ENCODE measurements at places on chromosomes 6 and 20.

DNA sequence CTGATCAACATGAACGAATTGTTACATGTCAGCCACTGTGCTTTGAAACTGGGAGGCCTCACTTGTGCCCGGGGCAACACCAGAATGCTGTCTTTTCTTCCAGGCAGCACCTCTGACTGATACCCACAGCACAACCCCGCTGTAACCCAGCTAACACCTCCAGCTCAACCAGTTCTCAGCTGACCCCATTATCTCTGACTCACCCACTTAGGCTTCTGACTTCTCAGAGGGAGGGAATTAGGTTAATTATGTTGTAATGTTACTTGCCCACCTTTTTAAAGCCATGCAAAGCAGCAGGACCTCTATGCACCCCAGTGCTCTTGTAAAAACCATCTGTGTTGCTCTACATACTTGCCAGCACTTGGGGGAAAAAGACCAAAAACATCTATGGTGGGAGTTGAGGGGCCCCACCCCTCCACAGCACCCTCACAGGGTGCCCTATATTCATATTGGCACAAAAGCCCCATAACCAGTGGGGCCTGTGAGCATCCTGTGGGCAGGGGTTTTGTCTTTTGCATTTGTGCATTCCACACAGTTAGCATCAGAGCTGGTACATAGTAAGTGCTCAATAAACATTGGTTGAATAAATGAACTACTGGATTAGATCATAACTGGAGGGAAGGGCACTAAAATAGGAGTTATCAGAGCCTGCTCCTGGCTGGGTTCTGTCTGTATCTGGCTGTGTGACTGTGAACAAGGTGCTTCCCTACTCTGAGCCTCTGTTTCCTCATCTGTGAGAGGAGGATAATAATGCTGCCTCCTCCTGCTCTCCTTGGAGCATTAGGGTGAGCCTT lies 22.3 kb downstream of the BNIP5 start:
- no peak for DNase-seq

- no peak for DNase-seq
These were observed 542.9 kb upstream of the IMPG1 start for GRCh38 chr6:76615395-76615794.

DNA sequence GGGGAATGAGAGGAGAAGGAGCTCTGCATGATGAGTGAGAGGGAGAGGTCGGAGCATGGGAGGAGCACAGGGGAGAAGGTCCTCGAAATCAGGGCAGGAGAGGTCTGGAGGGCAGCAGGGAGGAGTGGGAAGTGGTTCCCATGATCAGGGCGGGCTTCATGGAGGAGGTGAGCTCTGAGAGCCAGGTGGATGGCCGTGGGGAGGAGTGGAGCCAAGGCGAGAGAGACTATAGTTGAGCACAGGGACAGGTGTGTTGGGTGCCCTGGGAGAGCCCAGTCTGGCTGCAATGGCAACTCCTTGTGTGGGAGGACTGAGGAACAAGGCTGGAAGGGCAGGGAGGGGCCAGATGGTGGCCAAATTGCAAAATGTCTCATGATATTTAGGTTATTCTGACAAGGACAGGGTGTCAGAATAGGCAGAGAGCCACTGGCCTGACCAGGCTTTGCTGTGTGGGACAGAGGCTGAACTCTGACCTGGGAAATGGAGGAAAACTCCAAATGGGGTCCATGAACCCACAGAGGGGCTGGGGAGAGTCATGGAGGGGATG lies 21.4 kb downstream of the TTBK1 start:
- DNase-seq, result no peak

DNA sequence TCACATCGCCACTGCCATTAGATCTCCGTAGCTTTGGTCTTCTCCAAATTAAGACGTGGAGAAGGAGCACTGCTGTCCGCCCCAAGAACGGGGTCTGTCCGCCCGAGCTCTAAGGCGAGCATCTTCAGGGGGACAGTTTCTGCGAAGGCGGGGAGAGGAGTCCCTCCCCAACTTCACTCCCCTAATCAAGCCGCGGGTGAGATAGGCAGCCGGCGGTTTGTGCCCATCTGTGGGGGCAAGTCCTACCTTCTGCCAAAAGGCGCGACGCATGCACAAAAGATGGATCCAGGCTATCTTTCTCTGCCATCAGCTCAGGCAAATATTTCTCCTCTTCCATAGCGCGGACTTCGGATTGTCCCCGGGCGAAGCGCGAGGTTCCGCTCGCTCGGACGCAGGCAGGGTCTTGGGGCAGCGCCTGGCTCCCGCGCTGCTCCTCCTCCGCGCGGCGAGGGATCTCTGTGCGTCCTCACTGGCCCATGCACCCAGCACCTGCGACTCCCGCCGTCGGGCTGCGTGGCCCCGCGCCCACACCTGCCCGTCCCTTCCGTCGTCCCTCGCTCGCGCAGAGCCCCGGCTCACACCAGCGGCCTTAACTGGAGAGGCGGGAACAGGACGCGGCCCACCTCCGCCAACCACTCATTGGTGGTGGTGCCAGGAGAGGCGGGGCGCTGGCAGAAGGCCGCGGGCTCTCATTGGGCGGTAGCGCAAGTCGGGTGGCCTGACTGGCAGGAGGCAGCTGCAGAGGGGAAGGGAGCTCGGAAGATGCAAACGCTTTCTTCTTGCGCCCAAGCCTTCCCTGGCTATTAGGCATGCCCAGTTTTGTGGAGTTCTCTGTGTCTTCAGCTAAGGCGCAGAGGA lies at the start of gene KHDRBS2:
KHDRBS2 (minus strand) TSS at position 614 of the 858 bp plus-strand sequence.
- peak; percentile 95 for DNase-seq

- no peak for DNase-seq
These were observed 534.5 kb downstream of the MAFB start for GRCh38 chr20:40154514-40154913.

GRCh38 chr20:15703171-15703911 lies 869.9 kb downstream of the KIF16B start:
- no peak for DNase-seq
